ENCODE measurements at places on chromosomes 4 and X.

DNA sequence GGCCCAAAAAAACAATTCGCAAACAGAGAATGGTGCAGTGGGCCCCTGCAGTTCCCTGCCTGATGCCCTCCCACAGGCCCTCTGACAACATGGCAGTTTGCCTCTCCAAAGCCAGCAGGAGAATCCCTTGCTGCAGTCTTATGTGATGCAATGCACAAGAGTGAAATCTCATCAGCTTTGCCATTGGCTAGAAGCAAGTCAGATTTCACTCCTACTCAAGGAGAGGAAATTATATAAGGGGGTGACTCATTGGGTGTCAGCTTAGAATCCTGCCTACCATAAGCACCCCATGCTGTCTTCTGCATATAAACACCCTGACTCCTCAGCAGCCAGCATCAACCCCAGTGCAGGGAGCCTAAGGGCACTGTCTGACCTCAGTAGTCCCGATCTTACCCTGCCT, 157.3 kb upstream of the LDB2 start:
- no peak for DNase-seq

DNA sequence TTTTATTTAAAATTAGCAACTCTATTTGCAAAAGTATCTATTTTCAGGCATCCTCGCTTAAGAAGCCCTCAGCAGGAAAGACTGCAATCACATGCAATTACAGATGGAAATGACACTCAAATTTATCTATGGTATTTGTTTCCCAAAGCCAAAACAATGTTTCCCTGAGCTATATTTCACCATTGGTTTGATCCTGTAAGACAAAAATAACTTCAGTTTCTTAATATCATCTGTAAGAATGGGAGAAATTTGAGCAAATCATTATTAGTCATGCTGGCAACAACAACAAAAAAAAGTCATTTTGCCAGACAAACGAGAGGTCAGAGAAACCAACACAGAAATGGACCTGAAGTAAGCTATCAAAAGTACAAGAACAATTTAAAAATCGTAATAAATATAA, 204.1 kb downstream of the NR3C2 start:
- DNase-seq = no peak

GRCh38 chrX:68717663-68718442, 70.4 kb downstream of the STARD8 start:
- no peak for DNase-seq

DNA sequence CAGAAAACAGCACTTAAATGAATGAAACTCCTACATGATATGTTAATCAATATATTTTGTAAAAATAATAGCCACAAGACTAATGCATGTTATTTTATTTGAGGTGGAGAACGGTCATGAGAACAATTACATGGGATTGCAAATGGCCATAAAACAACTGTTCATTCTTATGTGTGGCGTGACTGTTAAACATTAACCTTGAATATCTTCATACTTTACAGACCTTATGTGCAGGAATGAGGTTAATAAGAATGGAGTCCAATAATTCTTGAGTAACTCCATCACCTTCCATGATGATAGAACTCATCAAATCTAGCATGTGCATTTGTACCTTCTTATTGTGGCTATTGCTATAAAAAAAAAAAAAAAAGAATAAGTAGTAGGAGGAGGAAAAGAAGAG, 55.3 kb downstream of the PDS5A start:
- DNase-seq = peak; percentile 18

- DNase-seq = no peak
These were observed 29.5 kb downstream of the NIPAL1 start for GRCh38 chr4:48046059-48046458.

DNA sequence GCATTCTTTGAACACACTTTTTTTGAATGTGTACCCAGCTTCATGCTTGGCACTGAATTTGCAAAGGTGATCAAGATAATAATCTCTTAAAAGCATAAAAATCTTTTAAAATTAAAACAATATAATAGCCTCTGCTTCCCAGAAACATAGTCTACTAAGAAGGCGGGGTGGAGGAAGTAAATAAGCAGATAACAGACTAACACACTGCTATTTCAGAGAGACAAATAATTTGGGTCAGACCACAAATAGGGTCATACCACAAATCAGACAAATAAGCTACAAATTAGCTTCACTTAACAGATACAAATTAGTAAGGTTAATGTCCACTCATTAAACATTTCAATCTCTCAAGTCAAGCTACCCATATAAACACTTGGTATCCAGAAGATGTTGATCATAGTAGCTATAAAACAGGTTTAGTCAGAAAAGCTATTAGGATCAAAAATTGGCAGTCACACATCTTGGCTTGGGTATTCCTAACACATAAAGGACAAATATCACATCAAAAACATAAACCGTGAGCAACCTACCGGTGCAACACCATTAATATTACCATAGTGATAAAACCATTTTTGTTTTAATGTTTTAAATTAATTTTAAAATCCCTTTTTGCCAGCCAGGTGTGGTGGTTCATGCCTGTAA, 47.3 kb downstream of the PPP3CA start:
- no peak for DNase-seq

GRCh38 chr4:70741867-70742658, 20.3 kb downstream of the RUFY3 start:
- DNase-seq = no peak

Measured in RCC 7860 (cell line).